ENCODE measurements at places on chromosomes 3 and 15. TPM values are rescaled to one million over a fixed set of nuclear protein-coding genes. Genes with fewer than 3 reads are reported as not detected.

GRCh38 chr3:192904632-192905289 lies 12.9 kb downstream of the MB21D2 start:
- no peaks in the 10 kb centered on the region for H3K36me3 ChIP-seq
- no peak for DNase-seq
- H3K4me1 ChIP-seq, result peaks cover 8% of the 10 kb centered on the region
- no peak overlapping the region for H3K4me3 ChIP-seq

DNA sequence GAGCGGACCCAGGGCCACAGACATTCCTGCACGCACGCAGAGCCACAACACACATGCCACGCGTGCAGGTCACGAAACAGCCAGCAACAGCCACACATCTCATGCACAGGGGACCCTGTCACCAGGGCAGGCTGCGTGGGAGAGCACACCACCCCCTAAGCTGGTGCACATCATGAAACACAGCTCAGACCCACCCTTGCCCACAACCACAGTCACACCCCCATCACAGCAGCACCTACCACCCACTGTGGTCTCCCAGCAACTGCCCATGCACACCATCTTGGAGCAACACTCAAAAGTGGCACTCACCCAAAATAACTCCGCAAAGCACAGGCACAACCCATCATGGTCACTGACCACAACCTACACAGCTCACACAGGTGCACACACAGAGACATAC lies 75.7 kb downstream of the OCA2 start:
- H3K4me3 ChIP-seq, result no peak overlapping the region
- no peaks in the 10 kb centered on the region for H3K27me3 ChIP-seq
- DNase-seq, result no peak
- no peak overlapping the region for H3K27ac ChIP-seq
- H3K36me3 ChIP-seq, result no peaks in the 10 kb centered on the region

DNA sequence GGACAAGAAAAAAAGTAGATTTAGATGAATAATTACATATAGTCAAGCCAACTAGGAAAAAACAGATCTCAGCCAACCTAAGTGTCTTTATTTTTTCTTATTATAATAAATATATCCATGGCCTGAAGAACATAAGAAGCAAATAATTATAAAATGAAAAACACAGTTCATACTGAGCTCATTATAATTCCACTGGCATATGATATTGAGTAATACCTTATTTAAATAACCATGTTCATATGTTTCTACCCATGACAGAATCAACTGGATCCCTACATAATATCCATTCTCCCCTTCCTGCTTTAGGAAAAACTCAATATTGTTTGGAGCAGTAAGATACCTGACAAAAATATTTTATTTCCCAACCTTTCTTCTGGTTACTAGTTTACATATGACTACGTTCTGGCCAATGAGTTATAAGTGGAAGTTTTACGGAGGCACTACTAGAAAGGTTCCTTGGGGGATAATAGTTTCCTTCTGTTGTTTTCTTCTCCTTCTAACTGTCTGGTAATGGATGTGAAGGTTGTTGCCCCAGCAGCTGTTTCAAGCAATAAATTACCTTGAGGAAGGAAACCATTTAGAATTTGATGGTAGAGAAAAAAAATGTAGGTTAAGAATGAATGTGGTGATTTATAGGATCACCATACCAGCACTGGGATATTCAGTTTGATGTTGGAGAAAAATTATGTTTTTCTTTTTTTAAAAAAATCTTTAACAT lies 184.1 kb upstream of the MBNL1 start:
- DNase-seq, result no peak
- H3K4me3 ChIP-seq, result no peak overlapping the region
- no peak overlapping the region for H3K27ac ChIP-seq
- no peaks in the 10 kb centered on the region for H3K36me3 ChIP-seq
- H3K27me3 ChIP-seq, result no peaks in the 10 kb centered on the region

DNA sequence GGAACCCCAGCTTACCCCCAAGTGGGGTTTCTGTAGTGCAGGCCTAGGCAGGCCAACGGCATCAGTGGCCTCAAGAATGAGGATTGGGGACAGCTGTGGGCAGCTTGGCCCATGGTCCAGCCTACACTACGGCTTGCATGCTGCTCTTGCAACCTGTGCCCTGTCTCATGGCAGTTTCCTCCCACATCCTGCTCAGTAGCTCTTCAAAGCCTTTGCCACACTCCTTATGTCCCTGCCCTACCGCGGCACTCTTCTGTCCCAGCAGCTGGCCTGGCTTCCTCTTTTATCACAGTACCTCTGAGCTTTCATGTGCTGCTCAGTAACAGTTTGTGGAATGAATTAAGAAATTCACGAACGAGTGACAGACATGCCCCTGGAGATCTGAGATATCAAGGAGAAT lies 431.0 kb downstream of the EPHB1 start:
- H3K27ac ChIP-seq, result no peak overlapping the region
- H3K27me3 ChIP-seq, result no peaks in the 10 kb centered on the region
- DNase-seq, result no peak
- H3K4me3 ChIP-seq, result no peak overlapping the region
- H3K4me1 ChIP-seq, result peaks cover 7% of the 10 kb centered on the region

GRCh38 chr15:52503788-52504496 lies 24.7 kb downstream of the MYO5A start:
- H3K27me3 ChIP-seq, result no peaks in the 10 kb centered on the region
- no peak overlapping the region for H3K4me3 ChIP-seq
- DNase-seq, result no peak
- no peaks in the 10 kb centered on the region for H3K36me3 ChIP-seq
- no peaks in the 10 kb centered on the region for H3K4me1 ChIP-seq

DNA sequence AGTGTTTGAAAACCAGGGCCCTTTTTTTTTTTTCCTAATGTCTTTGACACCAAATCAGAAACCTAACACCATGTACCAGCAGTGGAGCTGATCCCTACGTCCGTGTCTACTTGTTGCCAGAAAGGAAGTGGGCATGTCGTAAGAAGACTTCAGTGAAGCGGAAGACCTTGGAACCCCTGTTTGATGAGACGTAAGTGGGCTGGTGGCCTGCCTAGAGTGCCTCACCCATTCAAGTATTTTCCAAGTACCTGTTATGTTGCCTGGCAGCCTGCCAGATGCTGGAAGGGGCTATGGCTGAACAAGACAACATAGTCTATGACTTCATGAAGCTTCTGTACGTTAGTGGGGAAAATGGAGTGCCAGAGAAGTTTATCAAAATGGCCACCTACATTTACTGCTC lies 39.7 kb downstream of the ESYT3 start:
- no peaks in the 10 kb centered on the region for H3K36me3 ChIP-seq
- no peak overlapping the region for H3K4me3 ChIP-seq
- H3K27ac ChIP-seq, result no peak overlapping the region
- H3K4me1 ChIP-seq, result no peaks in the 10 kb centered on the region

DNA sequence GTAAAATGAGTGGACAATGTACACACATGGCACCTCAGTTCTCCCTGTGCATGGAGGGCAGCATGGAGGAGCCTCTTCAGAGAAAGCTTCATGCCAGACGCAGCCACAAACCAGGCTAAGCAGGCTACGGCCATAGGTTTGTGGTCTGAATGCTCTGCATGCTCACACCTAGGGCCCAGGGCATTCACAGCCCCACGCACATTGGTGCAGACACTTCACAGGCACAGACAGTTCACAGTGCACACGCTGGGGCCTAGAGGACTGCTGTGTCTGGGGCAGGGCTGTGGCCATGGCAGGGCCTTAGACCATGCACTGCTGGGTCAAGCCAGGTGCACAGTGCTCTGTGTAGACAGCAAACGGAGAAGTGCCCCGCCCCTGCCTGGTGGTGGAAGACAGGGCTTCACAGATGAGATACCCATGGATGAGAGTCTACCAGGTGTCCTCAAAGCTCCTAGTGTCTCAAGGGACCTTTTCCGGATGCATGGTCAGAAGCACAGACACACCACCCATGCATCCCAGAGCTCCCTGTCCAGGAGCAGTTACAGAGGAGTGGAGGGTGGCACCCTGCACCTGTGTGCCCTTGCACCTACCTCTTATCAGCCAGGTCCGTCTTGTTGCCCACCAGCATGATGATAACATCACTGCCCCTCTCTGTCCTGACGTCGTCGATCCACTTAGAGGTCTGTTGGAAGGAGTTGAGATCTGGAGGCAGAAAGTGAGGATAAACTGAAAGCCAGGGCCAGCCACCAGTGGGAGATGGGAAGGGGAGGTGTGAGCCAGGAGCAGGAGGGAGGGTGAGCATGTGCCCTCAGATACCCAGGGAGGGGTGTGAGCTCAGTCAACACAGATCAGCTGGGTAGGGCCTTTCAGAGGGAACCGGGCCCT lies 33.5 kb downstream of the SRPRB start:
- H3K4me3 ChIP-seq, result no peak overlapping the region
- H3K27ac ChIP-seq, result no peak overlapping the region
- no peaks in the 10 kb centered on the region for H3K27me3 ChIP-seq
- DNase-seq, result no peak
- H3K4me1 ChIP-seq, result no peaks in the 10 kb centered on the region

DNA sequence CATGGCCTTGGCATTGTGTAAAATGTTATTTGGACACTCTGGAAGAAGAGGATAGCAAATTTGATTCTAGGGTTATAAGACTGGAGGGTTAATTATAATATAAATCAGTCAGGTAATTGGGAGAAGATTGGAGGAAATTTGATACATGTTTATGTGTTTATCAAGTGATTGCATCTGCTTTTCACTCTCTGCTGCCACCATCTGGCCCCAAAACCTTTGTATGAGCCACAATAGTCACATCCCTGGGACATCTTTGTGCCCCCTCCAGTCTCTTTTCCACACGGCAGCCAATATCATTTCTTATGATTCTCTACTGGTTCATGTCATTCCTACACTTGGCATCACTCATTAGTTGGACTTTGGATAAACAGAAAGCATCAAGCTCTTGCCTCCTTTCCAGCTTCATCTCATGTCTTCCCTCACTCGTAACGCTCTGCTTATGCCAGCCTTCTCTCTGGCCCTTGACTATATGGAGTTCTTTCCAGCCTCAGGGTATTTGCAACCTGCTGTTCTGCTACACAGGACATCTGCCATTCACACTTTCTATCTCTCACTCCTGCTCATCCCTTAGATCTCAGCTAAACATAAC lies 602.3 kb upstream of the SUCLG2 start:
- no peaks in the 10 kb centered on the region for H3K4me1 ChIP-seq
- no peaks in the 10 kb centered on the region for H3K36me3 ChIP-seq
- H3K27ac ChIP-seq, result no peak overlapping the region
- DNase-seq, result no peak
- H3K27me3 ChIP-seq, result no peaks in the 10 kb centered on the region

DNA sequence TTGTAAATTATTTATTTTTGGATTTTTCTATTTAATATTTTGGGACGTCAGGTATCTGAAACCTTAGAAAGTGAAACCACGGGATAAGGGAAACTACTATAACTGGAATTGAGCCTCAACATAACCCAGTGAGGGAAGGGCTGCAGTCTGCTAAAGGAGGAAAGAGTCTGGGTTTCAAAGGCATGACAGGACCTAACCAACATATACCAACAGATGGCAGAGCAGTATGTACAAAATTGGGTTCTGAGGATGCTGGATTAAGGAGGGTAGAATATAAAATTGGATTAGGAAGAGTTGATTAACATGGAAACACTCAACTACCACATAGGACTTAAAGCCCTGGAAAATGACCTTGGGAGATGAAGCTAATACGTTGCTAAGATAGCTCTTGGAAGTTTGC lies 603.5 kb downstream of the MECOM start:
- no peak overlapping the region for H3K27ac ChIP-seq
- no peaks in the 10 kb centered on the region for H3K4me1 ChIP-seq
- no peaks in the 10 kb centered on the region for H3K36me3 ChIP-seq
- H3K27me3 ChIP-seq, result no peaks in the 10 kb centered on the region

- DNase-seq, result peak; percentile 45
- no peaks in the 10 kb centered on the region for H3K27me3 ChIP-seq
- no peaks in the 10 kb centered on the region for H3K36me3 ChIP-seq
- peak overlapping the region; percentile 60 for H3K27ac ChIP-seq
- peaks cover 39% of the 10 kb centered on the region for H3K4me1 ChIP-seq
- no peak overlapping the region for H3K4me3 ChIP-seq
These were observed 111.6 kb upstream of the PHLDB2 start for GRCh38 chr3:111747490-111747889.

- H3K27me3 ChIP-seq, result no peaks in the 10 kb centered on the region
- no peak overlapping the region for H3K27ac ChIP-seq
- no peak for DNase-seq
These were observed 183.6 kb downstream of the POLQ start for GRCh38 chr3:121362035-121362734.

DNA sequence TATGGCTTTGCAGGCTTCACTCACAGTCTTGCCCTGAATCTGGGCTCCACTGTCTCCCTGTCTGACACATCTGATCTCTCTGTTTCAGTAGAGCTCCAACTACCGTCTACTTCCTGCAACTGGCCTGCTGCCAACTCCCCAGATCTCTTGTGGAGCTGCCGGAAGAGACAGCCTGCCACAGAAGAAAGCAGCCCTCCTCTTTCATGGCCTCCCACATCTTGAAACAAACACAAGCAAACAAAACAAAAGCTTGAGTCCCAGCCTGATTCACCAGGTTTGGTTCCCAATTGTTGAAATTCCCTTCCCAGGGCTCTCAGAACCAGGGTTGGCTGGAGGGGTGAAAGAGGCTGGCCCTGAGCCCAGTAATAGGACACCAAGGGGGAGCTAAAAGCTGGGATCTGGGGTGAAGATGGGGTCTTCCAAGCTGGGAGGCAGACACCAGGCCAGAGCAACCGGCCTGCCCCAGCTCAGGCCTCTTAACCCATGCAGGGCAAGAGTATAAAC lies 55.3 kb upstream of the CA12 start:
- peak; percentile 86 for DNase-seq
- H3K27ac ChIP-seq, result peak overlapping the region; percentile 68
- H3K27me3 ChIP-seq, result no peaks in the 10 kb centered on the region
- no peaks in the 10 kb centered on the region for H3K36me3 ChIP-seq
- H3K4me1 ChIP-seq, result peaks cover 22% of the 10 kb centered on the region
- no peak overlapping the region for H3K4me3 ChIP-seq

The GHRL gene
- 1.7 TPM for total RNA-seq

The UBA7 gene
- total RNA-seq, result 250 TPM

The LDHAL6B gene
- total RNA-seq, result not detected

The TPRG1 gene
- 1.2 TPM for total RNA-seq

The ST3GAL6 gene
- 129 TPM for total RNA-seq

The MUC20 gene
- 38.8 TPM for total RNA-seq

The OCA2 gene
- total RNA-seq, result 0.89 TPM

The TEX55 gene
- not detected for total RNA-seq

The CEP70 gene
- 11.6 TPM for total RNA-seq

The QRICH1 gene
- 47.8 TPM for total RNA-seq

The TM4SF4 gene
- 5.3 TPM for total RNA-seq

The RNF7 gene
- total RNA-seq, result 62.4 TPM
